Fibroblast of skin of back (primary cell): ENCODE measurements at places on chromosomes 11 and 22.

GRCh38 chr11:10158461-10158860, 135.6 kb downstream of the SBF2 start:
- DNase-seq: peak; percentile 33

DNA sequence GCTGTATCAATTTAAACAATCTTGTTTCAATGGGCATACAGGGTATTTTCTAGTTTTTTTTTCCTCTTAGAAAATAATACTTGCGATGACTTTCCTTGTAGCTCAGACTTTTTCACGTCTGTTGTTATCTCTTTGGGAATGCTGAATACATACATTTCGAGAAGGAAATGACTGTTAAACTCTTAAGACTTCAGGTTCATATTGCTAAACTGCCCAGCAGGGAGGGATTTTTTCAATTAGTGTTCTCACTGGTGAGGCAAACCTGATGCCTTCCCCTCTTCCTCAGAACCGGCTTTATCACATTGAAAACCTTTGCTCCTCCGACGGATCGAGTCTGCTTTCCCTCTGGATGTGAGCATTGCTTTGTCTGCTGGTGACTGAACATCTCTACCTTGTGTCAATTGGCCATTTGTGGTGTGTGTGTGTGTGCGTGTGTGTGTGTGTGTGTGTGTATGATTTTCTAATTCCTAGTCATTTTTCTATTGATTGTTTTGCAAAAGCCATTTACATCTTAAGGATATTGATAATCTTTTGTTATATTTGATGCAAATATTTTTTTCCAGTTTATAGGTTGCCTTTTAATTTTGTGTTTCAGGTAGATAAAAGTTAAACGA, 6.6 kb downstream of the NEAT1 start:
- DNase-seq: peak; percentile 62

GRCh38 chr11:106818443-106818842, 199.8 kb downstream of the GUCY1A2 start:
- DNase-seq: no peak

- DNase-seq: no peak
Observed at GRCh38 chr11:5818245-5818886, 9.6 kb downstream of the OR52N2 start.

- DNase-seq: peak; percentile 24
Observed at GRCh38 chr11:279966-280705, 1.9 kb downstream of the NLRP6 start.

GRCh38 chr11:96459751-96460150, 69.9 kb downstream of the JRKL start:
- DNase-seq: no peak

DNA sequence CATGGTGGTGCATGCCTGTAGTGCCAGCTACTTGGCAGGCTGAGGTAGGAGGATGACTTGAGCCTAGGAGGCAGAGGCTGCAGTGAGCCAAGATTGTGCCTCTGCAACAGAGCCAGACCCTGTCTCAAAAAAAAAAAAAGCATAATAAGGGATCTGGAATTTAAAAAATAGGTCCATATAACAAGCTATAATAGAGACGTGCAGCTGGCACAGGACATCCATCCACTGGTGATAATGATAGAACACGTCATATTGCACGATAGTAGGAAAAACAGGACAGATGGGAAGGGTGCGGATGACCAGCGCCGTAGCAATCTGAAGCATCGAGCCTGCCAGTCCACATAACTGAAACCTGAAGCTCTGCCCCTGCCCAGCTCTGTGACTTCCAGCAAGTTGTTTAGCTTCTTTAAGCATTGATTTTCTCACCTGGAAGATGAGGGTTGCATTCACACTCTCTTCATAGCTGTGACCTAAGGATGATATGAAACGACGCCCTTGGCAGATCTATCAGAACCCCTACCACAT, 60.3 kb upstream of the PRODH start:
- no peak for DNase-seq

- peak; percentile 57 for DNase-seq
Observed at GRCh38 chr11:117851106-117851505, 25.4 kb downstream of the FXYD6 start.

GRCh38 chr22:25359601-25360261, 140.3 kb downstream of the CRYBB2 start:
- no peak for DNase-seq

- no peak for DNase-seq
Observed at GRCh38 chr11:67238894-67239782, 27.1 kb upstream of the GRK2 start.

DNA sequence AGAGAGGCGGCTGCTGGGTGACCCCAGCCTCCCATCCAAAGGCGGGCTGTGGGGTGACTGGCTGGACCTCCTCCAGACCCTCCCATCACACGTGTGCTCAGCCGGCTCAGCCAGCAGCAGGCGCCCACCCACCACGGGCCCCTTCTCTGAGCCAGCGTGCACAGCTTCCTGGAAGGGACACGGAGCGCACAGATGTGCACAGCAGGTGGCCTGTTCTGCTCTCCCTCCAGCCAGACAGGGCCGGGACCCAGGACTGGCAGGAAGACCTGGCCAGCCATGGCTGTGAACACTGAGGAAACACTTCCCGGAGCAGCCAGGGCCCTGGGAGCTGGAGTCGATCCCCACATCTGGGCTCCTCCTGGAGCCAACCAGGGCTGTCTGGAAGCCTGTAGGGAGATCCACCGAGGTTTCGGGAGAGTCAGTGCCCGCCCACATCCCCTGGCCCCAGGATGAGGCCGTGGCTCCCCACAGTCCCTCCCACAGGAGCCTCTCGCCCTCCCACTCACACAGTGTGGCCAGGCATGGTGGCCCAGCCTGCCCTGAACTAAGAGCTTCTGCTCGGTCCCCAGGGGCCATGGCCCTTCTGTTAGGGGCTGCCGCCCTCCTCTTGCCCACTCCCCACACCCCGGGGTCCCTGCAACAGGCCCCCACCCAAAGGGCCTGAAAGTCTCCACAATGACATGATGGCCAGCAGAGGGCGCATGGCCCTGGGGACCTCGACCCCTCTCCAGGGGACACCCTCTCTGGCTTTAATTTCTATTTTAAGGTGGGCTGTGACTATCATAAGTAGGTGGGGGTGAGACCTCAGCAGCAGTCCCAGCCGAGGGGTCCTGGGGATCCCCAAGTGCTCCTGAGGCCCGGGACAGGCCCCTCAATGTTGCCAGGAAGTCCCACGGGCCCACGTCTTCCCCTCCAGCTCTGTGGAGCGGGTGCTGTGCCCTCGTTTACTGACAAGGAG, 90.6 kb upstream of the FGF3 start:
- DNase-seq: peak; percentile 17

- DNase-seq: no peak
Observed at GRCh38 chr11:9633679-9634078, 30.2 kb upstream of the SWAP70 start.

- no peak for DNase-seq
Observed at GRCh38 chr11:71102251-71102995, 150.0 kb downstream of the SHANK2 start.

DNA sequence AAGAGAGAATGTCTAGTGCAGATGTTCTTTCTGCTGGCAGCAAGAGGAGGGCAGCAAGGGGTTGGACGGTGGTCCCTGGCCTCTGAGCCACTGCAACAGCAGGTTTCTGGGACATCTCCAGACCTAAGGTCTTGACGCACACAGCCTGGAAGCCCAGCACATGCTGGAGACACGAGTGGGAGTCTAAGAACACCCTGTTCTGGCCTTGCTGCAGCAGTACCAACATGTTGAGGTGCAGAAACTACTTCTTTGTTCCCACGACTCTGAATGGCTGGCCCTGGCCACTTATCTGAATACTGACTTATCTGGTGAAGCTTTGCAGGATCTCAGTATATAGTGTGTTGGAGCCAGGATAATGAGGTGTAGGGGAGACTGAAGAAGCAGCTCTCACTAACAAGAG, 6.8 kb downstream of the MICAL2 start:
- no peak for DNase-seq

- no peak for DNase-seq
Observed at GRCh38 chr11:7520011-7520942, 6.5 kb downstream of the PPFIBP2 start.

- peak; percentile 20 for DNase-seq
Observed at GRCh38 chr11:86182976-86183584, 61.5 kb upstream of the EED start.

DNA sequence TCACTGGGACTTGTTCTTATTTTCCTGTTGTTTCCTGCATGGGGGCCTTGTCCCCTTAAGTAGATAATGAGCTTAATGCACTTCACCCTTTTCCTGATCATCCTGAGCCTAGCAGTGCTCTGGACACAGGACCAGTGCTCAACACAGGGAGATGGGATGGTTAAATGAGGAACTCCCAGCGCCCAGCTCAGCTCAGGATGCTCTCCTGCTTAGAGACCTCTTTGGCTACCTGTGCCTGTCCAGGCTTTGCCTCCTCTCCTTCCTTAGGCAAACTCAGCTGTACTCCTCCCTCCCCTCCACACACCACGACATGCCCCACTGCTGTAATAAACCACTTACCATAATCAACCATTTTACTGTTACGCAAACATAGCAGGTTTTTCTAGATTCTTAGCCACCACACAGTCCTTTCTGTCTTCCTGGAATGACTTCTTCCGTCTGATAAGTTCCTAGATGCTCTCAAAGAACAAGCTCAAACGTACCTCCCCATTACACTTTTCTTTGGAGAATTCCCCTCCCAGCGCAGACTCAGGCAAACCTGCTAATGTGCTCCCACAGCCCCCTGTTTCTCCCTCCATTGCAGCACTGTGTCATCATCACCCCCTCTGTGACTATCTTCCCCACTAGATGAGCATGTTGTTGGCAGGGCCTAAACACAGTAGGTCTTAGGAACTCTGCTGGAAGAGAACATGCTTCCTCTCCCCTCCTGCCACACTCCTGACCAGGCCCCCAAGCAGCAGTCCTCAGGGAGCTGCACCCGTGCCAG, 113.6 kb downstream of the MICAL2 start:
- no peak for DNase-seq

DNA sequence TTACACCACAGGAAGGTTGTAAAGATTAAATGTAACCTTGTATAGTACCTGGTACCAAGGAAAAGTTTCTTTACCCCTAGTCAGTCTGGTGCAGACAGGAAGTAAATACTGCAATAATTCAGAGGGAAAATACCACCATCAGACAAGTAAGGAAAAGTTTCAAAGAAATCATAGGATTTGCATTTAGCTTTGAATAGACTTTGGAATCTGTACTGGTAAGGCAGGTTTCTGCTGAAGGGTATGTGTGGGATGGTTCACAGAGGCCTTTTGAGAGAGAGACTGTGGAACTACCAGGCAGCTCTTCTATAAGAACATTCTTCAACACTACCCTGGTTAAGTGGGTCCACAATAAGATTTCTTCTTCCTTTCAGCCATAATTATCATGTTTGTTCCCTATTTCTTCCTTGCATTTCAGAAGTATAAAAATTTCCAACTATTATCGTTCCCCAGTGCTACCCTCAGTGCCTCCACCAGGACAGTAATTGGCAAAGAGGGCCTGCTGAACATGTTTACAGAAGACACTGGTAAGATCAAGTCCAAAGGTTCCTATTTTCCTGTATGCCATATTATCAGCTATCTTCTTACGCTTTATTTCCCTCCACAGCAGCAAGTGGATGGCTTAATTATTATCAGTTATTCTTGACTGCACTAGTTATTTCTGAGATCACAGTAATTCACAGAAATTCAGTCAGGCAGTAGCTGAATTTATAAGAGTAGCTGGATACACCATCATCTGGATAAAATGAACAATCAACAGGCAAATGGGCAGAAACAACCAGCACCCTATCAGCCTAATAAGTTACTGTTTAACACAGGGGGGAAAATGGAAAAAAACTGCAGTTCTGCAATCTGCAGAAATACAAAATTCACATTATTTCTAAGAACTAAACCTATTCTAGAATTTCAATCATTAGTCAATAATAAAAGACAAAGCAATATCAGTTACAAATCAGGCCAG, 48.5 kb downstream of the PITPNB start:
- DNase-seq: no peak

DNA sequence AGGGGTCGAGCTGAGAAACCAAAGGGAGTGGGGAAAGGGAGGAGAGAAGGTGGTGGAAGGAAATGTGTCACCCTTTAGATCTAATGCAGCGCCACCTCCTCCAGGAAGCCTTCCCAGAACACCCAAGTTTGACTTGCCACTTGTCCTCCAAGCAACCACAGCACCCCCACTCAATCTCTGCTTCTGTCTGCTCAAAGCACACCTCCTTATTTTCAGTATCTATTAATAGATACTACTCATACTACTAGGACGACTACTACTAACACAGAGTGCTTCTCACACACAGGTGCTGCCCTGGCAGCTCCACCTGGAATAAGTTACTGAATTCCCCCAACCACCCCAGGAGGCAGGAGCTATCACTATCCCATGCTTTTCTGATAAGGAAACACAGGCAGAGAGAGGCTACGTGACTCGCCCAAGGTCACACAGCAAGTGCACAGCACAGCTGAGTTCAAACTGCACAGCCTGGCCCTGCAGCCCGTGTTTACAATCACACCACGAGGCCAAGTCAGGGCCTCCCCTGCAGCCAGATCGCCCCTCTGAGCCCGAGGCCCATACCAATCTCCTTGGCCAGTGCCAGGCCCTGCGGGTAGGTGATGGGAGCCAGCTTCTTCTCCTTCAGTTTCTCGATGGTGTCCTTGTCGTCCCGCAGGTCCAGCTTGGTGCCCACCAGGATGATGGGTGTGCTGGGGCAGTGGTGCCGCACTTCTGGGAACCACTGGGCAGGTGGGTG, 13.2 kb downstream of the RAC2 start:
- no peak for DNase-seq

DNA sequence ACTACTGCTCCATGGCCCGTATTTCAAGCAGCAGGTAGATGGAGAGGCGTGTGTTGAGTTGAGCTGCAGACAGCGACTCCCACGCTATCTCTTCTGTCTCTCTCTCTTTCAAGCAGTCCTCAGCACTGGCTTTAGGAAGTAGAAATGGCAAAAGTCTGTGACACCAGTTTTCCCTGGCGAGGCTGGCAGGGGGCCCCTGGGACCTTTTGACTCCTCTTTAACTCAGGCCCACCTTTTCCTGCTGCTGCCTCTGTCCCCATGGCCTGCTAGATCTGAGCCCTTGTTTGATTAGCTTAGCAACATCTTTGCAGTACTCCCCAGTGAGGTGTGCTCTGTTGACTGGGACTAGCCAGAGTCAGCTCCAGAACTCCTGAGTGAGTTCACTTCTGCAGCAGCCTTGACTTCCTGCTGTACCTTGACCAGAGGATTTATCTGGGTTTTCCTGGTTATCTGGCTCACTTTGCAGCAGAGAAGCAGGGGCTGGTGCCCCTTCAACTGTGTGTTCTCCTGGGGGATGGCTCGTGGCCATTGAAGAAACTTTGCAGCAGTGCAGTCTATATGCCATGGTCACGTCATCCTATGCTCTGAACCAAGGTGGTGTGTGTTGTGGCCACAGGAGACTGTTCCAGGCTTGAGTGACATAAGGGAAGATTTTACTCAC, 183.9 kb downstream of the DBX1 start:
- DNase-seq: no peak

DNA sequence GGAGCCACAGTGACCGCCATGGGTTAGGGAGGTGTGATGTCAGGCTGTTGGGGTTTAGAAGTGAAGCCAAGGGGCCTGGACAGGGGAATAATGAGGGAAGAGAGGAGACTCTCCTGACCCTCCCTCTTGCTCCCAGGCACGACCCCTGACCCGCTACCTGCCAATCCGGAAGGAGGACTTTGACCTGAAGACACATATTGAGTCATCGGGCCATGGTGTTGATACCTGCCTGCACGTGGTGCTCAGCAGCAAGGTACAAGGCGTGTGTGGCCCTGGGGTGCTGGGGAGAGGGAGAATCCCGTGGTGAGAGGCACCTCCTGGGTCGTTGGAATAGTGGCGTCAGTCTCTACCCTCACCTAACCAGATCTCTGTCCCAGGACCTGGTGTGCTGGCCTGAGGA, 29.5 kb downstream of the TREH start:
- DNase-seq: no peak
